Placental pericyte (primary cell): ENCODE measurements at places on chromosomes 7 and 10. TPM values are rescaled to one million over a fixed set of nuclear protein-coding genes. Genes with fewer than 3 reads are reported as not detected.

AZGP1 gene
- total RNA-seq, result not detected in 2 replicates

MUC3A gene
- total RNA-seq, result not detected in 2 replicates

COMTD1 gene
- 8.0 and 8.3 TPM in 2 replicates for total RNA-seq

SEMA3E gene
- under 0.01 and 1.7 TPM in 2 replicates for total RNA-seq

ACADSB gene
- 4.7 and 5.3 TPM in 2 replicates for total RNA-seq

SAMD8 gene
- 23.6 and 34.4 TPM in 2 replicates for total RNA-seq

MALRD1 gene
- not detected in 2 replicates for total RNA-seq

ATP5F1C gene
- total RNA-seq, result 172 and 240 TPM in 2 replicates
